Activated CD8-positive, alpha-beta memory T cell treated with anti-CD3 and anti-CD28 coated beads, Interleukin-2, amount 50 U/mL, for 4 hours (primary cell): ENCODE measurements at places on chromosomes 1 and 21.

DNA sequence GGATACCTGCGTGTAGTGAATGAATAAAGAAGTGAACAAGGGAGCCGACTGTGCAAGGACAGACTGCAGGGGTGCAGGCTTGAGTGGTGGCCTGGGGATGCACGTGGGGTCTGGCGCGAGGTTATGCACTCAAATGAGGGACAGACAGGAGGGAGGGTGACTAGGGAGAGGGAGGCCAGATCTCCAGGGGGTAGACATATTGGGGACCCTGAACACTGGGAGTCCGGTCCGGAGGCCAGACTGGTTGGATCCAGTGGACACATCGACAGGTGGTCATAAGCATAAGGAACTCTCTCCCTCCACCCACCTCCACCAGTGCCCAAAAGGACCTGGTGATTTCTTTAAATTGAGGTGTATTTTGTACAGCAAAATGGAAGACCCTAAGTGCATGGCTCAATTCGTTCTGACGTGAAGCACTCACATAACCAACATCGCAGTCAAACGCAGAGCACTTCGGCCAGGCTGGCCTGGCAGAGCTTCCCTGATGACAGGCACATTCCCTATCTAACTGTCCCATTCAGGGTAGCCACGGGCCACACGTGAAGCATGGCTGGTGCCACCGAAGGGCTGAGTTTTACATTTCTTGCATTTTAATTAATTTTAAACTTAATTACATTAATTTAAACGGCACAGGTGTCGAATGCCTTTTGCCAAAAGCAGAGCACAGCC, 14.0 kb downstream of the WNT3A start:
- no peak for DNase-seq

GRCh38 chr1:59204001-59204400, 92.9 kb upstream of the FGGY start:
- no peak for DNase-seq

DNA sequence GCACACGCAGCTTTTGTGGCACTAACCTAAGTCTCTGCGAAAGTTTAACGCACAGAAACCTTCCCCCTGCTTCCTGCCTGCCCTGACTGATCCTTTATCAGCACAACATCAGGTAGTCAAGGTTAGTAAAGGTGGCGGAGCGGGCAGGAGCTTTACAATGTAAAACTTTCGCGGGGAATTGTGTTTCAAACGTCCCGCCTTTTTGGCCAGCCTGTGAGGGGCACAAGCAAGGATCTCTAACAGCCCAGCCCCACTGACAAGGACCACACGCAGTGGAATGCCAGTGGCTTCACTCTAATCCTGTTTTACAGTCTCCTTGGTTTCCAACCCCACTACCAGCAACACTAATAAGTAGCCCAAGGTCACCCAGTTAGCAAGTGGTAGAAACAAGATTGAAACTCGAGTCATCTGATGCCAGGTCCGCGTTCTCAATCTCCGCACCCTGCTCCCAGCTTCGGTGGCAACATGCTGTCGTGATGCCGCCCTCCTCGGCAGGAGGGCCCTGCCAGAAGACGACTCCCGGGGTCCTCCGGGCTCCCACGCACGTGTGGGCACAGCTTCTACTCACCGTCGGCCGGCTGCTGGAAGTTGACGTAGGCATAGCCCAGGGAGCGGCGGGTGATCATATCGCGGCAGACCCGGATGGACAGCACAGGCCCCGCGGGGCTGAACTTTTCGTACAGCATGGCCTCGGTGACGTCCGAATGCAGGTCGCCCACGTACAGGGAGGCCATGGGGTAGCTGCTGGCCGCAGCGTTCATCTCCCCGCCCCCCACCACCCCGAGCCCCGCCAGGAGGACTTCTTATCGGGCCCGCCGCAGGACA, 1.2 kb downstream of the PABPC4 start:
- peak; percentile 60 for DNase-seq

DNA sequence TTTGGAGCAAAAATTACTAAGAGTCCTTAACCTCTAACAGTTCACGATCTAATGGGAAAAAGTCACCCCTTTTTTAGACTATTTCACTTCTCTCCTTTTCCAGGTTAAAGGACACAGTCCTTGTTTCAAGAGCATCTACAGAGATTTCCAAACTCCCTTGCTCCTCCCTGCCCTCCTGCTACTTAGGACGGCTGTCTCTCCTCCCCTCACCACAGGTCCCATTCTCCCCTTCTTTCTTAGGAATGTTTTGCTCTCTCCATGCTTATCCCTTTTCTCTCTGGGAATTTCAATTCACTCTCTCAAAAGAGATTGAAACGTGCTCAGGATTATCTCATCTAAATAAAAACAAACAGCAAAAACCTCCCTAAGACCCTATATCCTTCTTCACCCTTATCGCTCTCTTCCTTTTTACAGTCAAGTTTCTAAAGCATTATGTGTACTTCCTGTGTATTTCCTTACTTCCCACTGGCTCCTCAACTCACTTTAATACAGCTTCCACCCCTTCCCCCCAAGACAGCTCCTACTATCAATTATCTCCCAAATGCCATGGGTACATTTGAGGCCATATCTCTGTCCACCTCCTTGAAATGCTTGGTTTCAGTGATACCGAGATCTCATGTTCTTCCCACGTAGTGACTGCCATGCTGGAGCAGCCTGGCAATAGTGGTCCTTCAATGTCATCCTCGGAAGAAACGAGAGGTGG, 43.2 kb upstream of the ZNF281 start:
- DNase-seq, result no peak

DNA sequence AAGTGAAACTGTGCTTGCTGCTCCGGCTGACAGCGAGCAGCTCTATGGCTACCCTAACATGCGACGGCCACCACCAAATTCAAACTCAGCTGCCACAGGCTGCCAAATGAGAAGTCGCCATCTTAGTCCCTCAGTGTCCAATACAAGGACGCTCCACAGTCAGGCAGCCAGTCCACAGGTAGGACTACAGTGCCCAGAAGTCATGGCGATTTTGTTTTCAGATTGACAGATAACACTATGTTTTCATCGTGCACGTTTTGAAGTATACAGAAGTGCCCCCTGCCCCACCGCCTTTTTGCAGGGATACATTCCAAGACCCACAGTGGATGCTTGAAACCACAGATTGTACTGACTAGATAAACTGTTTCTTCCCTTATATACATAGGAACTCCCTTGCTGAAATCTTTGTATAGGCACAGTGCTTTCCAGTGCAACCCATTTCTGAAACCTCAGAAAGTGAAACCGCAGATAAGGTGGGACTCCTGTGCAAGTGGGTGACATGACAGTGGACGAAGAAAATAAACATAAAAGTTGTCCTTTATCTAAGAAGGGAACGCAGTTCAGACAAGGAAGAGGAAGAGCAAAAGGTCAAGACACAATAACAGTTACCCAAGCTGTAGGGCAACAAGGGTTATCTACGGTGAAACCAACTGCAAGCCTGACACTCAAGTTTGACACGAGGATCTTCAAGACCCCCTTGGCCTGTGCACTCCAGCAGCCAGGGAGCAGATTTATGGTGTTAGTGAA, 52.2 kb downstream of the STX6 start:
- no peak for DNase-seq

DNA sequence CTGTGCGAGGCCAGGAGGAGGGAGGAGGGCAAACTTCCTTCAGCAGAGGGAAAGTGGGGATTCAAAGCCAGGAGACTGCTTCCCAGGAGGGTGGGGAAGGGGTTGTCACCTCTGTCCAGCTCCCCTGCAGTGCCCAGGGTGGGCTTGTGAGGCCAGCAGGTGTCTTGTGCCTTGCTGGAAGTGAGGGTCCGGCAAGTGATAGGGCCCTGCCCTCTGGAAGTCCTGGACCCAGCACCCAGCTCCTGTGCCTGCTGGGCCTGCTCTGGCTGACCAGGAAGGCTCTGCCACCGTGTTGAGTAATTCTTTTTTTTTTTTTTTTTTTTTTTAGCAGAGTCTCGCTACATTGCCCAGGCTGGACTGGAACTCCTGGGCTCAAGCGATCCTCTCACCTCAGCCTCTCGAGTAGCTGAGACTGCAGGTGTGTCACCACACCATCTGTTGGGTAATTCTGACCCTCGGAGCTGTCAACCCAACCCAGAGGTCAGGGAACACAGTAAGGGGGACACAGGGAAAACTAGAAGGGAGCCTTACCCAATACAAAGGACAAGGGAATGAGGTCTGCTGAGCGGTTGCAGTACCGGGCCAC, 1.0 kb downstream of the BEST4 start:
- no peak for DNase-seq

- no peak for DNase-seq
These were observed 109.2 kb downstream of the FAM78B start for GRCh38 chr1:166057650-166058049.
